ENCODE measurements at places on chromosomes 13 and 19. TPM values are rescaled to one million over a fixed set of nuclear protein-coding genes. Genes with fewer than 3 reads are reported as not detected.

The ELANE gene
- not detected for total RNA-seq

The SYT3 gene
- total RNA-seq, result not detected

The ZNF490 gene
- 9.0 TPM for total RNA-seq

The MYO16 gene
- under 0.01 TPM for total RNA-seq

The ZNF772 gene
- total RNA-seq, result 33.0 TPM

The ZNF100 gene
- total RNA-seq, result 6.7 TPM
